ENCODE measurements at places on chromosomes 1 and 21.
A peak's percentile ranks its signal among the peaks of the same experiment; 100 is the strongest.

DNA sequence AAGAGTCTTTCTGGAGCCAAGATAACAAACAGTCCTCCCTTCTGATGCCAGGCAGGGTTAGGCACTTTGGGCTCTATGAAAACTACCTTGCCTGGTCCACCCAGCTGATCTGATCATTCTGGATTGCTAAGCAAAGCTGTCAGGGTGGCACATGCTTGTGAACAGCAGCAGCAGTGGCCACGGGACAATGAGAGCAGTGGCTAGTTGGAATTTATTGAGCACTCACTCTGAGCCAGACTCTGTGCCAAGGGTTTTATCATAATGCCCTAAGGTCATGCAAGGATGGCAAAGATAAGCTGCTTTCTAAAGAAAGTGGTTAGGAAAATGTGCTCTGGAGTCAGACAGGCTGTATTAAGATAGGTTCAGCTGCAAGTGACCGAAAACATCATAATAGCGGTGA is 390.4 kb upstream of the VAMP3 start:
- no peak for DNase-seq

DNA sequence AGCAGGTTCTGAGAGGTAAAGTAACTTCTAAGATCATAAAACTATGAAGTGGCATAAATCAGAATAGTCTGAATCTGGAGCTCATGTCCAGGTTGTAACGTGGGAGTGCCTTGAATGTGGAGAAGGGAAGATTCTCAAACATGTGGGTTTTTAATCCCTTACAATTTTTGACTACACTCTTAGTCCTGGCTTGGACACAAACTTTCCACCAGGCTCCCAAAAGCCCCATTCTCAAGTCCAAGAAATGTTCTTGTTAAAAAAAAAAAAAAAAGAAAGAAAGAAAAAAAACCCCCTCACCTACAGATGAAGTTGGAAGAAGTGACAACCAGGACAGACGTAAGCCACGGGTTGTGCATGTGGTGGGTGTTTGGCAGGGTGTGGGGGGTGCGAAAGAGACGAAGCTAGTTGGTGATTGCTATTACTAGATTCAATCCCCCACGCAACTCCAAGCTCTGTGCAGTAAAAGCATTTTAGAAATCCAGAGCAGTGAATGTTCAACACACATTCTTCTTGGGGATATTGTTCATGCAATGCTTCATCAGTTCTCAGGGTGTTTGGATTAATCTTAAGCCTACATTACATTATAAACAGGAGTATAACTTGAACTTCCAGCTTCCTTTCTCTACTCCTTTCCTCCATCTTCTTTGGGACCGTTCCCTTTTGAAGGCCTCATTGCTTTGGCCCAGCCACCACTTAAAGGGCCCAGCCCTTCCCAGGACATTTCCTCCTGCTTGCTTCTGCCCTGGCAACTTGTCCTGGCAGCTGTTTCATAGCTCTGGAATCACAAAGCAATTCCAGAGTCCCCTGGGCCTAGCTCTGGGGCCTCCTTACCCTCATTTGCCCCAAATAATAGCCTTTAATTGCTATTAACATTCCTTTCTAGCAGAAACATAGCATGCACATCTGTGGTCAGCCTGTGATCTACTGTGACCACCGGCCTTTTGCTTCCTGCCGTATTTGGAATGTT is 41.8 kb downstream of the PHC2 start:
- no peak for DNase-seq

GRCh38 chr1:25889470-25889869 is 14.0 kb upstream of the PAQR7 start:
- DNase-seq, result no peak

DNA sequence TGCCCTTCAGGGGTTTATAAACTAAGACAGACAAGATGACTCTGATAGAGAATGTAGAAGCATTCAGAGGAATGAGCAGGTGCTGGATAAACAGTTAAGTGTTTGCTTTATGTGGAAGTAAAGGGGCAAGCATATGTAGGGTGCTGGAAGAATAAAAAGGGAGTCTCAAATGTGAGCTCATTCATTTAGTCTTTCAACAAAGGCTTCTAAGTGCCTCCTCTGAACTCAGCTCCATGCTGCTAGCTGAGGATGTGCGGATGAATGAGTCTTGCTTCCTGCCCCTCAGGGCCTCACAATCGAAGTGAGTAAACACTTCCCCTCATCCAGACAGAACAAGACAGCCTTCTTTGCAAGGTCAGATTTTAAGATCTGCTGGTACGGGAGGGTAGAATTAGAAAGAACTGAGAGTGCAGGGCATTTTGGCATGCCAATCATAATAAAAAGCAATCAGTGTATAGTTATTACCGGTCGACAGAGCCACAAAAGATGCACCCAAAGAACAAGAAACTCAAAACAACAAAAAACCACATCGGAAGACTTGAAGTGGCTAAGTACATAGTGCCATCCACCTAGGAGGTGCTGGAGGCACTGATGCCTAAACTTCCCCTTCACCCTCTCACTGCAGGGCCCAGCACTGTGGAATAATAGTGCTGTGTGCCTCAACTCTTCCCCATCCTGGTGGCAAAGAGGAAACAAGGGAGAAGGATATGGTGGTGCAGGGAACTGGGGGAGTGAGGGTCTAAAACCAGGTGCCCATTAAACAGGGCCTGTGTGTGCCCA is 69.8 kb downstream of the TNR start:
- no peak for DNase-seq

GRCh38 chr21:46184625-46185555 is 631 bp upstream of the SPATC1L start:
- DNase-seq, result peak; percentile 75

- no peak for DNase-seq
Measured at GRCh38 chr1:204742676-204743251, 57.2 kb upstream of the LRRN2 start.

GRCh38 chr1:54244655-54245054 is 44.7 kb downstream of the MRPL37 start:
- no peak for DNase-seq

GRCh38 chr1:231695439-231696255 is 69.1 kb downstream of the DISC1 start:
- DNase-seq, result no peak

GRCh38 chr1:211336161-211336560 is 9.5 kb downstream of the TRAF5 start:
- DNase-seq, result no peak

GRCh38 chr1:114345930-114346479 is 165.0 kb downstream of the TRIM33 start:
- no peak for DNase-seq

GRCh38 chr21:26506956-26507355 is 66.1 kb downstream of the CYYR1 start:
- no peak for DNase-seq

- no peak for DNase-seq
Measured at GRCh38 chr1:222665964-222666363, 46.3 kb downstream of the AIDA start.
